Kidney (tissue), 22 donors: ENCODE measurements at places on chromosomes 1 and 21. TPM values are rescaled to one million over a fixed set of nuclear protein-coding genes. Genes with fewer than 3 reads are reported as not detected.

DNA sequence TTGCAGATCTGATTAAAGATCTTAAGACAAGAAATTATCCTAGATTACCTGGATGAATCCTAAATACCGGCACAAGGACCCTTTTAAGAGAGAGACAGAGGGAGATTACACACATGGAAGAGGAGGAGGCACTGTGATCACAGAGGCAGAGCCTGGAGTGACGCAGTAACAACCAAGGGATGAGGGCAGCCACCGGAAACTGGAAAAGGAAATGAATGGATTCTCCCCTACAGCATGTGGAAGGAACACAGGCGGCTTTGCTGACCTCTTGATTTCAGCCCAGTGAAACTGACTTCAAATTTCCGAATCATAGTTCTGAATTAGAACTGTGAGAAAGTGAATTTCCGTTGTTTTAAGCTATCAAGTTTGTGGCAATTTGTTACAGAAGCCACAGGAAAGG is 50.2 kb upstream of the IVNS1ABP start:
- H3K27me3 ChIP-seq, result no peaks in the 10 kb centered on the region
- no peaks in the 10 kb centered on the region for H3K36me3 ChIP-seq
- no peak overlapping the region for H3K4me3 ChIP-seq
- peak; percentile 62 for DNase-seq

DNA sequence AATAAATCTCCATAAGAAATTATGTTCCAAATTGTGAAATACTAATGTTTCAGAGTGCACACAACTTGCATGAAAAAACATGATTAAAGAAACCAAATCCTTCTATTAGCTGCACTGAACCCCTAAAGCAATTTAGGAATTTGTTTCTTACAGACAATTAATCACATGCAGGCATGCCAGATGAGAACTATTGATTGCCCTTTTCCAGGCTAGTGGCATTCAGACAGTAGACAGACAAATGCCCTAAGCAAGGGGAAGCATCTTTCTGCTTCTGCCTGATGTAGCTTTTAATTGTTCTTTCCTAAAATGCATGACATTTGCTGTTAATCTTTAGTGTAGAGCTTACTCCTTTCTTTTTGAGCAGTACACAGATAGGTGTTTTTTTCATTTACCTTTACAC is 229.5 kb downstream of the DPYD start:
- no peaks in the 10 kb centered on the region for H3K27me3 ChIP-seq
- H3K36me3 ChIP-seq, result no peaks in the 10 kb centered on the region
- no peaks in the 10 kb centered on the region for H3K4me1 ChIP-seq
- H3K4me3 ChIP-seq, result no peak overlapping the region

GRCh38 chr1:153612755-153613331 is at the start of gene S100A16:
Gene S100A16, minus strand, starts transcription at chr1:153613137. Its CDS starts 4,986 bp downstream, at chr1:153608151.
- H3K27me3 ChIP-seq, result no peaks in the 10 kb centered on the region
- H3K27ac ChIP-seq, result peak within 1 kb of the TSS; percentile 90
- peaks cover 28% of the 10 kb centered on the region for H3K4me1 ChIP-seq
- peak within 1 kb of the TSS; percentile 80 for H3K4me3 ChIP-seq

- H3K4me1 ChIP-seq, result no peaks in the 10 kb centered on the region
- H3K27ac ChIP-seq, result no peak overlapping the region
Observed at GRCh38 chr1:29635501-29636263, 399.4 kb downstream of the PTPRU start.

DNA sequence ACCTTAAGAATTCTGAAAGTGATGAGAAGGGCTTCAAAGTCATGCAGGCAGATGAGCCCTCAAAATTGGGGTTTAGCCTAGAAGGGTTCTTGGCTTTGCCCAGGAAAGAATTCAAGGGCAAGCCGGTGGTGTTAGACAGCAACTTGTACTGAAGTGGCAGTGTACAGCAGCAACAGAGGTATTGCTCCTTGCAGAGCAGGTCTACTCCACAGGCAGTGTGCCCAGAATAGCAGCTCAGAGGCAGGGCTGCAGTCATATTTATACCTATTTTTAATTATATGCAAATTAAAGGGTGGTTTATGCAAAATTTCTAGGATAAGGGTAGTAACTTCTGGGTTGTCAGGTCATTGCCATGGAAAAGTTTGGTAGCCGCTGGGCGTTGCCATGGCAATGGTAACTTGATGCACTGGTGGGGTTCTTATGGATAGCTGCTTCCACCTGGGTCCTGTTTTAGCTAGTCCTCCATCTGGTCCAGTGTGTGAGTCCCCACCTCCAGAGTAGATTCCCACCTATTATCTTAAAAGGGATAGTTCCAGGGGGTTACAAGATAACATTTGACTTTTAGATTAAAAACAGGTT is 57.9 kb upstream of the CR2 start:
- no peaks in the 10 kb centered on the region for H3K27me3 ChIP-seq
- DNase-seq, result peak; percentile 12
- no peak overlapping the region for H3K4me3 ChIP-seq
- H3K4me1 ChIP-seq, result no peaks in the 10 kb centered on the region
- H3K27ac ChIP-seq, result no peak overlapping the region

DNA sequence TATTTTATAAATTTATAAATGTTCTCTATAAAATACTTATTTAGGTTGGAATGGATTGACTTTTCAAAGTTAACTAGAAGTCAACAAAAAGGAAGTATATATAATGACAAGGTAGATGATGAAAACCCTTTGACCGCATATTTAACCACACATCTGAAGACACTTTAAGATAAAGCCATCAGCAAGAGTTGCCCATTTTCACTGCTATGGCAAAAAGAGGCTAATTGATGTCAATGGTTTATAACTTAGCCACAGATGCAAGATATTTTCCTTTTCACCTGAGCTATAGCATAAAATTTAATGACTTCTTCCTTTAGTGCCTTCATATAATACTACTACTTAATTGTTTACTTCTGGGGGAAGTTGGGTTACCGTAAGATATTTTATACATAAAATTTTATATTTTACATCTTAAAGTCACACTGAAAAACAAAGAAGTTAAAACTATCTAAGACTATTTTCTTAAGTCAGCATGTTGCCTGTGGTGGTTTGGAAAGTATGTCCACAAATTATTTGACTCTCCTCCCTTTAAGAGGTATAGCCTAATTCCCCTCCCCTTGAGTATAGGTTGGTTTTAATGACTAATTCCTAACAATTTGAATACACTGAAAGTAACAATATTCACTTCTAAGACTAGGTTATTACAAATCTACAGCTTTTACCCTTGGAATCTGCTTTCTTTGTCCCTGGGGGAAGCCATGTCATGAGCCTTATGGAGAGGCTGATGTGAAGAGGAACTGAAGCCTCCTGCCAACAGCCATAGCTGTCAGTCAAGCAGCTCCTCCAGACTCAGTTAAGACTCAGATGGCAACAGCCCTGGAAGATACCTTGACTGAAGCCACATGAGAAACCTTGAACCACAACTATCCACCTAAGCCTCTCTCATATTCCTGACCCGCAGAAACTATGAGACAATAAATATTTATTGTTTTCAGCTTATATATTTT is 40.3 kb upstream of the LRRC8B start:
- no peak overlapping the region for H3K4me3 ChIP-seq
- no peaks in the 10 kb centered on the region for H3K4me1 ChIP-seq
- no peak overlapping the region for H3K27ac ChIP-seq
- no peak for DNase-seq
- no peaks in the 10 kb centered on the region for H3K27me3 ChIP-seq

Gene TNFRSF14
- 95.0 TPM for total RNA-seq

- no peak overlapping the region for H3K27ac ChIP-seq
- H3K4me3 ChIP-seq, result no peak overlapping the region
- peaks cover 2% of the 10 kb centered on the region for H3K4me1 ChIP-seq
- no peaks in the 10 kb centered on the region for H3K27me3 ChIP-seq
Observed at GRCh38 chr1:201737352-201738060, 91.5 kb upstream of the IPO9 start.

Gene ARHGEF10L
- 91.9 TPM for total RNA-seq

DNA sequence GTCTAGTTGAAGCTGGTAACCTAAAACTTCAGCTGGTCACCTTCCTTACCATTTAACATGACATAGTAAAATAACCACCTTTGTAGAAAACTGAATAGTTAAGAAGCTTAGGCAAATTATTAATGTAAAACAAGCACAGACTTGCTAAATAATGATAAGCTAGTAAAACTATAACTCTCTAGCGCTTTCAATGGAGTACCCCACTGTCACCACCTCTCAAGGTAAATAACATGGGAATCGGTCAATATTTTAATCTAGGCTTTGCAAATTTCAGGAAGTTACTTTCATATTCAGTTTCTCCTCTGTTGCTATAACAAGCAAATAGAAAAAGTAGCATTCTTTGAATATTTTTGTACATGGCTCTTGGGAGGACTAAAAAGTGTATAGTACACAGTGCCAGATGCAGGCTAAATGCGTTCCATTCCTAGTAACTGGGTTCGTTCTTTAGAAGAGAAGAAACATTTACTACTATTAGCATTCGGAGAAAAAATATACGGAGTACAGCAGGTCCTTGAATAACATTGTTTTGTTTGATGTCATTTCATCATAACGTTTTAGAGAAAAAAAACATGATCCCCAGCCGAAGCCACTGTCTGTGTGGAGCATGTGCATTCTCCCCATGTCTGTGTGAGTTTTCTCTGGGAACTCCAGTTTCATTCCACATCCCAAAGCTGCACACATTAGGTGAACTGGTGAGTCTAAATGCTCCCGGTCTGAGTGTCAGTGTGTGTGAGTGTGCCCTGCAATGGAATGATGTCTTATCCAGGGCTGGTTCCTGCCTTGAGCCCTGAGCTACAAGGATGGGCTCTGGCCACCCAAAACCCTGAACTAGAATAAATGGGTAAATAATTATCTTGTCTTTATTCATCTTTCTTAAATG is 52.5 kb downstream of the EPRS1 start:
- H3K36me3 ChIP-seq, result peaks cover 20% of the 10 kb centered on the region
- peaks cover 22% of the 10 kb centered on the region for H3K4me1 ChIP-seq
- H3K27me3 ChIP-seq, result no peaks in the 10 kb centered on the region
- no peak for DNase-seq
